ENCODE measurements at places on chromosomes 7 and 10. TPM values are rescaled to one million over a fixed set of nuclear protein-coding genes. Genes with fewer than 3 reads are reported as not detected.

WNT16 gene
- total RNA-seq = not detected

LRRN3 gene
- total RNA-seq = 1.1 TPM

TMEM196 gene
- total RNA-seq = not detected

UCMA gene
- total RNA-seq = not detected

AFAP1L2 gene
- 2.8 TPM for total RNA-seq

LIPK gene
- total RNA-seq = not detected

TRIP6 gene
- total RNA-seq = 22.1 TPM

CYP3A7 gene
- not detected for total RNA-seq

PLEKHA1 gene
- total RNA-seq = 42.7 TPM

NEUROD6 gene
- total RNA-seq = not detected

ARHGAP12 gene
- total RNA-seq = 26.2 TPM

DNA sequence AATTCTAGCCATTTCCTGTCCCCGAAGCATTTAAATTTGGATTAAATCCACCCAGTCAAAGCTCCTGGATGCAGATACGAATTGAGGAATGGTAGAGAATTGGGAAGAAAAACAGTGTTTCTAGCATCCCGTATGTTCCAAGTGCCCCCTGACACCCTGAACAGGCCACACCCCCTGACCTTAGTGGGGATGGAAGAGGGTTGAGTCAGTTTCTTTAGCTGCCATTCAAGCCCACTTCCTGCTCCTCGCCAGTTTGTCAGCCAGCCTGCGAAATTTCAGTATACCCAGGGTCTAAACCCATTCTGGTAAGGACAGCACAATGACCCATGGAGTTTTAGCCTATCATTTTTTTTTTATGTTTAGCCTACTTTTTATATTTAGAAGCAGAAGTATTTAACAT is 101.1 kb downstream of the PKD1L1 start:
- H3K36me3 ChIP-seq = no peaks in the 10 kb centered on the region
- no peak for DNase-seq
- H3K4me3 ChIP-seq = no peak overlapping the region
- H3K27ac ChIP-seq = no peak overlapping the region

DNA sequence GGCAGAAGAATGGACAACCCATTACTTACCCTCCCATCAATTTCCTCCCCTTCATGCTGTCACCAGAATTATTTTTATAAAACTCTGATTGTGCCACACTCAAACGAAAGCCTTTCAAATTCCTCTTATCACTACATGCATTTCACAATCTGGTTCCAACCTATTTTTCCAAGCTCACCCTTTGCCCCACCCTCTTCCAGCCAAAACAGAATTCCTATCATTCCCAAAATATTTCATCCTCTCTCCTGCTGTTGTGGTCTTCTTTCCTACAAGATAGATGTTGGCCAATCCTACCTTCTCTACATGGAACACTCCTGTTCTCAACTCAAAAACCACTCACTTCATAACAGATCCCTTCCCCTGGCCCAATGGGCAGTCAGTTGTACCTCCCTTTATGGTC is 111.5 kb downstream of the ELAPOR2 start:
- DNase-seq = no peak
- H3K27ac ChIP-seq = no peak overlapping the region
- no peaks in the 10 kb centered on the region for H3K36me3 ChIP-seq
- no peaks in the 10 kb centered on the region for H3K4me1 ChIP-seq
- no peak overlapping the region for H3K4me3 ChIP-seq

DNA sequence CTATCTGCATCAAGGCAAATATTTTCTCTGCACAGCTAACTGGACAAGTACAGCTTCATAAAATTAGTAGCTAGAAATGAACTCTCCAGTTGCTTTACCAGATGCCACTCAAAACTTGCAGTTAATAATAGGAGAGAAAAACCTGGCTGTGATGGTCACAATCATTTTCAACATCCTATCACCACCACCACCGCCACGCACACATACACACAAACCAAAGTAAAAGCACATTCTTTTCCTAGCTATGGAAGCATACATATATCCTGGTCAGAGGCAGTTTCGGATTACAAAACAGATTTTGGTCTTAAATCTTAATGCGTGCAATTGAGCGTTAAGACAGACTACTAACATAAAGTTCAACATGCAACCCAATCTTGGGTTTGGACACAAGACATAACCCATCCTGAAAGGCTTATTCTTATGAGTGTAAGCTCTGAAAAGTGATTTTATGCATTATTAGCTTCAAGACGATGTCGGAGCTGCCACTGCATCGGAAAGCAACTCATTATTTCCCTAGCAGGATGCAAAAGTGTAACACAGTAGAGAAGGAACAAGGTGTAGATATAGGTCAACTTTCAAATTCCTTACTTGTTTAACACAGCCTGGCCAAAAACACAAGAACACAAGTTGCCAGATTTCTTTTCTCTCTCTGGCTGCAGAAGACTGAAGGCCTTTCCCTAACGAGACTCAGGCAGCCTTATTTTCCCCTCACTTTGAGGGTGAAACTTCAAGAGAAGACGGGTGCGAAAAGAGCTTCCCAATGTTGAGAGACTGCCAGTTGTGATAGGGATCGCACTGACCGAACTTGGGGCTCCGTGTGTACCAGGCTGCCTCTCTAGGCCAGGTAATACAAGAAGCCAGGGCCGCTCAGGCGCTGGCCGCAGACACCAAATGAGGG is 1.2 kb downstream of the CACUL1 start:
- peaks cover 34% of the 10 kb centered on the region for H3K4me1 ChIP-seq
- no peaks in the 10 kb centered on the region for H3K27me3 ChIP-seq
- peak overlapping the region; percentile 96 for H3K4me3 ChIP-seq
- peak overlapping the region; percentile 83 for H3K27ac ChIP-seq
- no peak for DNase-seq

DNA sequence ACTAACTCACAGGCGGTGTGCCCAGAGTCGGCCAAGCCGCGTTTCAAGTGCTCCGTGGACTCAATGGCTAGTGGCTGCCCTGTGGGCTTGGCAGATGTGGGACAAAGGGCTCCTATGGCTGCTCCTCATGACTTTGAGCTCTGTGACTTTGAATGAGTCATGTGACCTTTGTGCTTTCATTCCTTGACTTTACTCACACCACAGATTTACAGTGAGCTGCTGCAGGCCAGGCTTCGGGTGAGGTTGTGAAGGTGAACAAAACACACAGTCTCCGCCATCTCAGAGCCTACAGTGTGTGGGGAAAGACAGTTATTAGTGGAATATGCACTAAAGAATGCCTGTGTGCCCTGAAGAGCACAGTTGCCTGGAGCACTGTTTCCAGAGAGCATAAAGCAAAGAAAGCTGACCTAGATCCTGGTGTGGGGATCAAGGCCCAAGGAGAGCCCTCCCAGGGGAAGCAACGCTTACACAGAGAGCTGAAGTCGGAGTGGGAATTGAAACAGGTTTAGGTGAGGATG is 29.7 kb upstream of the PLEKHA1 start:
- H3K27me3 ChIP-seq = no peaks in the 10 kb centered on the region
- H3K4me3 ChIP-seq = no peak overlapping the region
- DNase-seq = peak; percentile 40
- H3K4me1 ChIP-seq = no peaks in the 10 kb centered on the region

DNA sequence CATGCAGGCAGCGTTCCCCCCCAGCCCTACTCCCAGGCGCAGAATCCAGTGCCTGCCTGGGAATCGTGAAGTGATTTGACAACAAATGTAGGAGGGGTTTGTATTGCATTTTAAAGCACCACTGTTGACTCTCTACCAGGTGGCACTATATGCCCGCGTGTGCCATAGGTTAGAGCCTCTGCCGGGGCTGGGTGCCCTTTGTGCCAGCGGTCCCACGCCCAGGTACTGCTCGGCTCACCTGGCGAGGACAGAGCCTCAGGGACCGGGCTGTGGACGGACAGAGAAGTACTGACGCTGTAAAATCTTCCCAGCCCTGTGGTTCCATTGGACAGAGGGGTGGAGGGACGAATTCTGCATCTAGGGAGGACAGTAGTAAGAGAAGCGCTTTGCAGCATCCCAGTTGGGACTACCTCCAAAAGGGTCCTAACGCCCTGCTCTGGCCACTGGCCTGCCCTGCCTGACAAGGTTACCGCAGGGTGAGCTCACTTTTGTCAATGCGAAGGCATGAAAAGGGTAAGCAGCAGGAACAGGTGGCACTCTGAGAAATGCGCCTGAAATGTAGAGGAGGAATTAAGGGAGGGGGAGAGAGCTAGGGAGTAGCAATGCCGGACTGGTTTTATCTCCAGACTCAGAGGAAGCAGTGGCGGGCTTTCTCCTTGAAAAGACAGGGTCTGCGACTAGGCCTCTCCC is 788 bp upstream of the CACNA2D1 start:
- H3K4me3 ChIP-seq = peak overlapping the region; percentile 75
- H3K36me3 ChIP-seq = no peaks in the 10 kb centered on the region
- no peak for DNase-seq
- H3K27me3 ChIP-seq = no peaks in the 10 kb centered on the region

GRCh38 chr7:28432105-28432504 is 19.8 kb downstream of the CREB5 start:
- no peaks in the 10 kb centered on the region for H3K36me3 ChIP-seq
- H3K4me3 ChIP-seq = no peak overlapping the region
- H3K27ac ChIP-seq = no peak overlapping the region
- peaks cover 6% of the 10 kb centered on the region for H3K4me1 ChIP-seq
- no peak for DNase-seq

DNA sequence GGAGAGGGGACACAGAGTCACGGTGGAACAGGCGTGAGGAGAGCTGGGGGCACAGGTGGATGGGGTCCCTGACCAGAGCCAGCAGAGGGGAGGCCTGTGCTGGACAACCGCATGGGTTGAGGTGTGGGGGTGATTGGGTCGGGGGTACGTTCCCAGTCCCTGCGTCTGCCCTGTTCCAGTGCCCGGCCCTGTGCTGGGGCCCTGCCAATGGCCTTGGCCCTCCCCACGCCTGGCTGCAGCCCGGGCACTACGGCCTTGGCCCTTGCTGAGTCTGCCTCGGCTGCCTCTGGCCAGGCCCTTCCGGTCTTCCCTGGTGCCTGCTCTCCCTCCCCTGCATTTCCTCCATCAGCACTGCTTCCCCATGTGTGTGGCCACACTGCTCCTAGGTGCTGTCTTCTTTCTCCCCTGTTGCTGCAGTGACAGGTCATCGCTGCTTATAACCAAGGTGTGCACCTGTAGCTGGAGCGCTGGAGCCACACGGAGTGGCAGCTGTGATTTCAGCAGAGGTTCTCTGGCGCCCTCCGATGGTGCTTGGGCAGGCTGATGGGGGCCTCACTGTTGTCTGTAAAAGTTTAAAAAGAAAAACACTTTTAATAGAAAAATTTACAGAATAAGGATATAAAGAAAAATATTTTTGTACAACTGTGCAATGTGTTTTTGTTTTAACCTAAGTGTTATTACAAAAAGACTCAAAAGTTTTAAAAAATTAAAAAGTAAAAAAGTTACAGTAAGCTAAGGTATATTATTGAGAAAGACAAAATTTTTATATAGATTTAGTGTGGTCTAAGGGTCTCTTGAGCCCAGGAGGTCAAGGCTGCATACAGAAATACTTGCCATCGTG is 45.2 kb upstream of the BHLHA15 start:
- DNase-seq = peak; percentile 66

- DNase-seq = no peak
- H3K27ac ChIP-seq = no peak overlapping the region
- no peaks in the 10 kb centered on the region for H3K27me3 ChIP-seq
- H3K4me3 ChIP-seq = no peak overlapping the region
- no peaks in the 10 kb centered on the region for H3K36me3 ChIP-seq
Observed at GRCh38 chr10:121791761-121792160, 136.1 kb downstream of the ATE1 start.

DNA sequence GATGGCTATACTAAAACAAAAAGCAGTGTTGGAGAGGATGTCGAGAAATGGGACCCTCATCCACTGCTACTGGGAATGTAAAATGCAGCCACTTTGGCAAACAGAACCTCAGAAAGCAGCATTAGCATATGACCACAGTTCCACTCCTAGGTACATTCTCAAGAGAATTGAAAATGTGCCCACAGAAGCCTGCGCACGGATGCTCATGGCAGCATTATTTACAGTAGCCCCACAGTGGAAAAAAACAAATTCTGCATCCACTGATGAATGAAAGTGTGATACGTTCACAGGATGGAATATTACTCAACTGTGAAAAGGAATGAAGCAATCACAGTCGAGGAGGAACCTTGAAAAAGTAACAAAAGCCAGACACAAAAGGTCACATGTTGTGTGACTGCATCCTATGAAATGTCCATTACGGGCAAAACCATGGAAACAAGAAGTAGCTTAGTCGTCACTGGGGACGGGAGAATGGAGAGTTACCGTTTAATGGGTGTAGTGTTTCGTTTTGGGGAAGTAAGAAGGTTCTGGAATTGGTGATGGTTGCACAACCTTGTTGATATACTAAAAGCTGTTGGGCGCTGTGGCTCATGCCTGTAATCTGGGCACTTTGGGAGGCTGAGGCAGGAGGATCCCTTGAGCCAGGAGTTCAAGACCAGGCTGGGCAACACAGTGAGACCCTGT is 2.5 kb upstream of the UPK3B start:
- no peak for DNase-seq
- H3K4me3 ChIP-seq = no peak overlapping the region
- peaks cover 19% of the 10 kb centered on the region for H3K36me3 ChIP-seq
- peaks cover under 1% of the 10 kb centered on the region for H3K4me1 ChIP-seq
- no peaks in the 10 kb centered on the region for H3K27me3 ChIP-seq

- no peaks in the 10 kb centered on the region for H3K36me3 ChIP-seq
- DNase-seq = no peak
- H3K4me3 ChIP-seq = no peak overlapping the region
- H3K27ac ChIP-seq = no peak overlapping the region
- no peaks in the 10 kb centered on the region for H3K27me3 ChIP-seq
Observed at GRCh38 chr7:82699773-82700186, 256.2 kb upstream of the CACNA2D1 start.

DNA sequence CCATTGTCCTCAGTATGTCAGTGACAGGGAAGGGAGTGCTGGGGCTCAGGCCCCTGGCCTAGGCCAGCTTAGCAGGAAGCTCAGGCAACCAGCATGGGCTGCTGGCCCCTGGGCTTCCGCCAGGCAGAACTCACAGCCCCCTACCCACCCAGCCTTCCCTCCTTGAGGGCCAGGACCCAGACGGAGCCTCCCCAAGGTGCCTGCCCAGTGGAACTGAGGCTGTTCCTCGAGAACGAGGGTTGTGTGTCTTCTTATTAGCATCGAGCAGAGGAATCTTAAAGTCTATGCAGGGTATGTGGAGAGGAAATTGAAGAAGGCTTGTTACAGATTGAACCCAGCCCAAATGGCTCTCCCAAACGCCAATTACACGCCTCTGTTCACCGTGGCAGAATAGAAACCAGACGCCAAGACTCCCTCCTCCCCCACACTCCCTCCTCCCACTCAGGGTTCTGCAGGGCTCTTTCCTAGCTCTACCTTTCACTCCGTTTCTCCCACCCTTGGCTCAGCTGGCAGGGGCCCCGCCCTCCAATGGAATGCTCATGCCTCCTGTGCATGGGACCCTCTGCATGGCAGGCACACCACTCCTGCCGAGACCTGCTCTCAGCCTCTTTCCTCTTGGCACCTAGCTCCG is 134.4 kb downstream of the ZMIZ1 start:
- no peak overlapping the region for H3K4me3 ChIP-seq
- DNase-seq = no peak
- H3K27me3 ChIP-seq = no peaks in the 10 kb centered on the region

- H3K36me3 ChIP-seq = no peaks in the 10 kb centered on the region
- no peak overlapping the region for H3K27ac ChIP-seq
- no peak overlapping the region for H3K4me3 ChIP-seq
- peak; percentile 4 for DNase-seq
- H3K4me1 ChIP-seq = no peaks in the 10 kb centered on the region
Observed at GRCh38 chr10:131833013-131833412, 67.8 kb upstream of the PPP2R2D start.
